Mucosa of descending colon (tissue), 3 donors: ENCODE measurements at places on chromosomes 1 and 21. TPM values are rescaled to one million over a fixed set of nuclear protein-coding genes. Genes with fewer than 3 reads are reported as not detected.

- no peak for DNase-seq
These were observed 39.4 kb downstream of the RCSD1 start for GRCh38 chr1:167669209-167670124.

DNA sequence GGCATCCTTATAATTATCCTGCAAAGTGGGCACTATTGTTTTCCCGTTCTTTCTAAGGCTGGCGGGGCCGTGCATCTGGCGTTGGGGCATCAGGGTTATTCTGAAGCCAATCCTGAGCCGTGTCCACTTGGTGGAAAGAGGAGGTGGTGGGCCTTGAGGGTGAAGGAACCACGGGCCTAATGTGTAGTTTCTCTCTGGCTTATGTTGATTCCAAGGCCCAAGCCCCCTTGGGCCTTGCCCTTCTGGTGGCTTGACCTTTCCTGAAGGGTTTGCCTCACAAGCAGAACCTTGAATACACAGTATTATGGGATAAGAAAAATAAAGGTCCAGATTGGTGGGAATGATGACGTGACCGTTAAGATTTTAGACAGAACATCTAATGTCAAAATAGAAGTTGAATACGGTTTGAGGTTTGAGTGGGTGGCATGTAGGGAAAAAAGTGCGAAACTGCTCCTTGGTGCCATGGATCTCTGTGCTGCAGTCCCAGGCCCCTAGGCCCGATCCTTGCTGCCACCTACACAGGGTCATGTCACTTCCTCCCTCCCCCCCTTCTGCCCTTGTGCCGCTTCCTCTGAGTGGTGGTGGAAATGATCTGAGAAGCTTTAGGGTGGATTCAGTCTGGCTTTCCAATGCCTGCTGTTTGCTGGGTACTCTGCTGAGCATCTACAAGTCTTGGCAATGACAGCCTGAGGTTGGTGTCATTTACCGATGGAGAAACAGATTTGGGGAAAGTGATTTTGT is 90.5 kb downstream of the PRDM2 start:
- no peak for DNase-seq

- no peak for DNase-seq
These were observed 81.2 kb downstream of the TGFB2 start for GRCh38 chr1:218426343-218426657.

- DNase-seq = no peak
These were observed 10.2 kb downstream of the MFN2 start for GRCh38 chr1:11990303-11991032.

DNA sequence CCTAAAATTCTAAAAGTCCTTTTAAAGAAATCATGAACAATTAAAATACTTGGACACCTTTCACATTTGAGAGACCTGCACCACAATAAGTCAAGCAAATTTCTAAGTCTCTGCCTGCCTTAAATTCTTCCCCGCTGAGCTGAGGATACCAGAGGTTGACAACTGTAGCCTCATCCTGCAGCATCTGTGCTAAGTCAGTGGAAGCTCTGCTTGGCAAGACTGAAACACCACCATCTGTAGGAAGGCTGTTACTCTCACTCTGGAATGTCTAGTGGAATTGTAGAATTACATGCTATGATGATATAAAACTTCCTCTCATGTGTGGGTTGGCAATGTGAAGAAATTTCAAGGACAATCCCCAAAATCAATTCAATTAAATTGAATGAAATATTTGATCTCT is 1756.5 kb downstream of the NCAM2 start:
- DNase-seq = no peak

Gene UBASH3A
- total RNA-seq = 2.5 TPM

- no peak for DNase-seq
These were observed 99.4 kb downstream of the TEX35 start for GRCh38 chr1:178612261-178612660.

- DNase-seq = peak; percentile 12
These were observed 179.5 kb upstream of the VAMP3 start for GRCh38 chr1:7591565-7591964.

- DNase-seq = no peak
These were observed 355.1 kb downstream of the GPATCH2 start for GRCh38 chr1:217275655-217276398.

GRCh38 chr1:40095806-40096205 is 1.2 kb downstream of the PPT1 start:
- DNase-seq = no peak

- no peak for DNase-seq
These were observed 11.6 kb upstream of the MAPKAPK2 start for GRCh38 chr1:206672844-206673758.
